ENCODE measurements at places on chromosomes 7 and 10.

GRCh38 chr10:44965104-44965503 lies 5.5 kb downstream of the RASSF4 start:
- no peak for DNase-seq

GRCh38 chr7:120402801-120403200 lies 129.8 kb downstream of the KCND2 start:
- DNase-seq: no peak

DNA sequence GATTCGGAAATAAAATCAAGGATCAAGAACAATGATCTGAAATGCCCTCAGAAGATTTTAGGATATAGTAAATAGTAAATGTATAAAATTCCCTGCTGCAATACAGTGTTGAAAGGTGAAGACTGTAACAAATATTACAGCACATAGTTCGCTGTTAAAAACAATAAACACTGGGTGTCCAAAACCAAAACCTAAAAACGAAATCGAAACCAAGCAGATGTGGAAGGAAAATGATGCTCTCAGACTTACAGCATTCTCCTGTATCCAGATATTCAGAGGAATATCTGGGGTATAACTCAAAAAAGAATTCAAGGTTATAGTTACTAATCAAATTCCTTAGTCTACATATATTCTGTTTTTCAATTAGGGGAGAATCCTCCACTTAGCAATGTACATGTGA lies 708.1 kb upstream of the PCDH15 start:
- no peak for DNase-seq

- DNase-seq: peak; percentile 50
These were observed 97.4 kb downstream of the FGFR2 start for GRCh38 chr10:121500701-121501332.

- DNase-seq: no peak
These were observed 88.3 kb upstream of the MXI1 start for GRCh38 chr10:110118891-110119621.

DNA sequence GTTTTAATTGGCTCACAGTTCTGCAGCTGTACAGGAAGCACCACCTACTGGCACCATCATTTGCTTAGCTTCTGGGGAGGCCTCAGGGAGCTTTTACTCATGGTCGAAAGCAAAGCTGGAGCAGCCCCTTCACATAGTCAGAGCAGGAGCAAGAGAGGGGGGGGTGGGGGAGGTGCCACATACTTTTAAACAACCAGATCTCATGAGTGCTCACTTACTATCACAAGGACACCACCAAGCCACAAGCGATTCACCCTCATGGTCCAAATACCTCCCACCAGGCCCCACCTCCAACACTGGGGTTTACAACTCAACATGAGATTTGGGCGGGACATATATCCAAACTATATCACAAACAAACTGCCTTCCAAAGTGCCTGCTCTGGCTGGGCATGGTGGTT lies 31.7 kb upstream of the SLC18A3 start:
- DNase-seq: no peak

GRCh38 chr7:113179313-113179712 lies 61.0 kb upstream of the SMIM30 start:
- no peak for DNase-seq

GRCh38 chr10:44581996-44582395 lies 197.1 kb upstream of the CXCL12 start:
- no peak for DNase-seq

DNA sequence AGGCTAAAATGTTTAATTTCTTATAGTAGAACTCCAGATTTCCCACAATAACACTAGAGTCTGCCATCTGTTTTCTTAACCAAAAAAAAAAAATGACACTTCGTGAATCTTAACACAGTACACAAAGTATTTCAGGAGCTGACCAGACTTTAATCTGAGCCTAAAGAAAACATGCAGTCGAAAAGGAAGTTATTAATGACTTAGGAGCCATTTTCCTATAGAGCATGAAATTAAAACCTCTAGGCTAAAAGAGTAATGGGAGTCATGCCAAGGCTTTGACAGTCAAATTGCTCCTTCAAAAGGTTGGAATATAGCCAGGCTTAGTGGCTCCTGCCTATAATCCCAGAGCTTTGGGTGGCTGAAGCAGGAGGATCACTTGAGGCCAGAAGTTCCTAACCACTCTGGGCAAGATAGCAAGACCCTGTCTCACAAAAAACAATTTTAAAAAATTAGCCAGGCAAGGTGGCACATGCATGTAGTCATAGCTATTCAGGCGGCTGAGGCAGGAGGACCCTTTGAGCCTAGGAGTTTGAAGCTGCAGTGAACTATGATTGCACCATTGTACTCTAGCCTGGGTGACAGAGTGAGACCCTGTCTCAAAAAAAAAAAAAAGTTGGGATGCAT lies 13.6 kb downstream of the MICU1 start:
- DNase-seq: no peak

GRCh38 chr7:6701860-6702259 lies 4.9 kb downstream of the ZNF12 start:
- DNase-seq: no peak

GRCh38 chr7:24750441-24751055 lies 6.7 kb downstream of the GSDME start:
- DNase-seq: no peak

GRCh38 chr7:24660546-24660945 lies 87.3 kb downstream of the PALS2 start:
- no peak for DNase-seq

GRCh38 chr7:87565877-87566276 lies 34.8 kb downstream of the ABCB1 start:
- no peak for DNase-seq

- no peak for DNase-seq
These were observed 33.1 kb downstream of the PSMC2 start for GRCh38 chr7:103380395-103381191.

- no peak for DNase-seq
These were observed 123.2 kb upstream of the SAMD8 start for GRCh38 chr10:74988054-74988775.

GRCh38 chr10:30688456-30688855 lies 58.9 kb upstream of the LYZL2 start:
- no peak for DNase-seq

- DNase-seq: no peak
These were observed 39.5 kb downstream of the ESYT2 start for GRCh38 chr7:158789842-158790241.

- no peak for DNase-seq
These were observed 120.9 kb upstream of the ADAM12 start for GRCh38 chr10:126509182-126509581.

- no peak for DNase-seq
These were observed 24.5 kb upstream of the PURB start for GRCh38 chr7:44909596-44910389.

- no peak for DNase-seq
These were observed 164.6 kb downstream of the AUTS2 start for GRCh38 chr7:69762821-69763352.

GRCh38 chr7:1937252-1937605 lies 267.2 kb downstream of the ELFN1 start:
- no peak for DNase-seq

DNA sequence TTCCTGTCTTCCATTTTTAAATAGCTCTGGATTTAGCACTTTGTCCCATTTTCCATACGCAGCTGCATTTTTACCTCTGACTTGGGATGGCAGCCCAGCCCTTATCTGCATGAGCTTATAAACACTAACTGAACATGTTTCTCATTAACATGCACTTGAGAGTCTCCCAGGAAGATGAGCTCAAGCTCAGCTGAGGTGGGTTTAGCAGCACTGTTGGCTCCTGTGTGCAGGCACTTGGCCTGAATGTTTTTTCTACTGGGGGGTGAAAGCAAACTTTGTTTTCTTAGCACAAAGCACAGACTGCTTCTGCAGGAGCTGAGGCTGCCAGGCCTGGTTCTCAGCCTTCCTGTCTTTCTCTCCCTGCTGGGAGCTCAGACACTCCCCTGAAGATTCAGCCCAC lies 1093.6 kb upstream of the AUTS2 start:
- no peak for DNase-seq

DNA sequence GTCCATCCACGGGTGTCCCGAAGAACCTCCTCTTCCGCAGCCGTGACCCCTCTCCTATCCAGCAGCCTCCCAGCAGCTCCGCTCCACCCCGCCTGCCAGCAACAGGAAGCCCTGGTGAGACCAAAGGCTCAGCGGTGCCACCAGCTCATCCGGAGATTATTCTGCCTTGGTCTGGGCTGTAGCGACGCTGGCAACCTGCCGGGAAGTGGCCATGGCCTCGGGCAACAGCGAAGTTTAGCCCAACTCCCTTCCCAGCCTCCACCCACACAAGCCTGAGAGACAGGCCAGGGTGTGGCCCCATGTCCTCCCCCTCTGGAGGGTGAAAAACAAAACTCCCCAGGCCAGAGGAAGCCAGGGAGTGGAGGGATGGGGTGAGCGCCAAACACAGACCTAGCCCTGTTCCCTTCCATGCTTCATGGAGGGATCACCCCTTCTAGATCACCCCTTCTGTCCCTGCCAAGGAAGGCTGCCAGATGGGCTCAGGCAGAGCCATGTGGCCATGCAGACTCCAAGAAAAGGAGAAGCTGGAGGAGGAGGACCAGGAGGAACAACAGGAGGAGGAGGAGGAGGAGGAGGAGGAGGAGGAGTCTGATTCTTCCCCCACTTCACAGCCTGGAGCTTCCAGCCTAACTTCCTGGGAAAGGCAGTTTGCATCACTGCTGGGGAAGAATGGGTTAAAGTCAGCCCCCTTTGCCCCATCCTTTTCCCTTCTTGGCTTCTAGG lies 918 bp downstream of the CALHM2 start:
- no peak for DNase-seq

GRCh38 chr7:91683823-91684222 lies 196.7 kb downstream of the MTERF1 start:
- no peak for DNase-seq

- no peak for DNase-seq
These were observed 16.7 kb upstream of the C10orf71 start for GRCh38 chr10:49282306-49282705.

GRCh38 chr7:43164757-43165156 lies 52.3 kb downstream of the HECW1 start:
- no peak for DNase-seq

GRCh38 chr10:34821587-34822585 lies 6.8 kb upstream of the PARD3 start:
- DNase-seq: no peak

DNA sequence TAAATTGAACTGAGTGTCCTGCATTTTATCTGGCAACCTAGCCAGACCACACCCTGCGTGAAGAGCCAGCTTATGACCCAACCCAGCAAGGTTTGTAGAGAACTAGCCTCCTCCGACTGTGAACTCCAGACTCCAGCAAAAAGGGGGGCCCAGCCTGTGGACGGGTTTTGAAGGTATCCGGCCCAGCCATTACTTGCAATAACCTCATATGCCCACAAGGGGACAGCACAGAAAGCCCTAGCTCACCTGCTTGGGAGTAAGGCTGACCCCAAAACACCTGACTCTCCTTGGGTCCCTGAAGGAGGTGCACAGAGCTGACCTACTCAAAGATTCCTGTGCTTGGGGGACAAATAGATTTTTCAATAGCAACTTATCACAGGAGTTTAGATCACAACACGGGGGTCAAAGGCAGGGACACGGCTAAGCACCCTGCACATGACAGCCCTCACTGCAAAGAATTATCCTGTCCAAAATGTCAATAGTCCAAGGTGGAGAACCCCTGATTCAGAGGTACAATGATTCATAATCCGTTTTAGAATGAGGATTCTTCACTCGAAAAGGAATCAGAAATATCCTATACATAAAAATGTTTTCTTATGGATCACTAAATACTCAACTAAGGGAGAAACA lies 4.6 kb downstream of the TRPV6 start:
- peak; percentile 28 for DNase-seq

- no peak for DNase-seq
These were observed 160.2 kb downstream of the IPMK start for GRCh38 chr10:58107506-58107905.

DNA sequence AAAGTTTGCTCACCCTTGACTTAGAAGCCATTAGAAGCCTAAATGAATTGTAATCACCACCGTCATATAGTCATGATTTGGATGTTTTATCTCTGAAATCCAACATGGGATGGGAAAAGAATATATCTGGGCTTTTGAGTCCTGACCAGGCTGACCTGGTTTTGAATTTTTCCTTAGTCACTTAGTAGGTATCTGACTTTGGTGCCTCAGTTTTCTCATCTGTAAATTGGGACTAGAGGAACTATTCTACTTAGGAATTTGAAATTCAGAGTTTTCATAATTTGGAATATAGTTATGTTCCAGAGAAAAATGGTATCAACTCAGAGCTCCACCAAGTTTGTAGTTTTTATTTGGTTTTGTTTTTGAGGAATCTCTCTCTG lies 40.9 kb downstream of the SHOC2 start:
- no peak for DNase-seq

DNA sequence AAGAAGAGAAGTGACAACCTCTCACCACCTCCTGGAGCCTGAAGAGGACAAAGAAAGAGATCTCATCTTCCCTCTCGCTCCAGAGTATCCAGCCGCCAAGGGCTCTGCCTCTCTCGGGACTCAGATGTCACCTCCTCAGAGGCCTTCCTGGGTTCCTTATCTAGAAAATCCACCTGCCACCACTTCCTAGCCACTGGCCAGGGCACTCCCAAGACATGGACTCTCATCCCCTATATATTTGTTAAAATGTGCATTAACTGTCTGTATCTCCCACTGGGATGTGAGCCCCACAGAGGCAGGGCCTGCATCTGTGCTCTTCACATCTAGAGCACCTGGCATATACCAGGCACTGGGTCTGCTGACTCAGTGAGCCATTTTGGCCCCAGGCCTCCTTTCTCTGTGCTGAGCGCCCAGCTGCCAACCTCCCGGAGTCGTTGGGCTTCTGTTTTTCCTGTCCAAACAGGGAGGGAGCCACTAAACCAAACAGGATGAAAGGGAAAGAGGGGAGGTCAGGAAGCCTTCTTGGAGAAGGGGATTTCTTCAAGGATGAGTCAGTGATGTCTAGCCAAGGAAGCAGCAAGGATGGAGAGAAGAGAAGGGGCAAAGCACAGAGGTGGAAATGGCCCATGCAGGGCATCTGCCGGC lies 58.9 kb downstream of the KCNMA1 start:
- no peak for DNase-seq

DNA sequence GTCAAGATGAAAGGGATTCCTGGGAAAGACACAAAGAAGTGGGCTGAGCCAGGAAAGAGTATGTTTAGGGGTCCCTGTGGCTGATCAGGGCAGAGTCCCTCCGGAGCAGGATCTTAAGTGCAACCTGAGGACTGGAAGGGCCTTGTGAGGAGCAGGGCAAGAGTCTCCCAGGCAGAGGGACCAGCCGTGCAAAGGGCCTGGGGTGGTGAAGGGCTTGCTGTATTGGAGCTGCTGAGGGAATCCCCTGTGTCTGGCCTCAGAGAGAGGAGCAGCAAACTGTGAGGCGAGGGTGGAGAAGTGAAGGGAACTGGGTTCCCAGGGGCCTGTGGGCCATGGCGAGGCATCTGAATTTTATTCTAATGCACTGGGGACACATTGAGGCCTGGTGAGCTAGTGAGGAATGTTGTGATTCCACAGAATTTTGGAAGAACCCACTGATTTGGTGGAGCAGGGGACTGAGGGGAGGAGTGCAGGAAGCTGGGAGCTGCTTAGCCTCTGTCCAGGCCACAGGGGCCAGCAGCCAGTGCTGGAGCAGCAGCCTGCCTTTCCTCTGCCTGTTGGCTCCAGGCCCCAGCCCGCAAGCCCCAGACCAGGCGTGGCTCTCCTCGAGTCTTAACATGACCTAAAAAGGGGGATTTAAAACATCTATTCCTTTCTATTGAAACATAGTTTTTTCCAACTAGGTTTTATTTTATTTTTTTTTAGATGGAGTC lies 138.4 kb upstream of the IGFBP3 start:
- no peak for DNase-seq

GRCh38 chr7:18570890-18571478 lies 75.4 kb downstream of the HDAC9 start:
- DNase-seq: no peak

- no peak for DNase-seq
These were observed 238.4 kb upstream of the ZMIZ1 start for GRCh38 chr10:78830062-78830975.
